Peyer's patch (tissue), 4 donors: ENCODE measurements at places on chromosomes 11 and 22. TPM values are rescaled to one million over a fixed set of nuclear protein-coding genes. Genes with fewer than 3 reads are reported as not detected.

The SLC22A6 gene
- not detected for total RNA-seq

GRCh38 chr11:102306048-102306597, 11.2 kb upstream of the BIRC3 start:
- peak; percentile 52 for DNase-seq
- H3K27me3 ChIP-seq: no peaks in the 10 kb centered on the region
- no peaks in the 10 kb centered on the region for H3K36me3 ChIP-seq
- peak overlapping the region; percentile 23 for H3K4me3 ChIP-seq

GRCh38 chr11:35747668-35748067, 85.1 kb downstream of the TRIM44 start:
- no peak overlapping the region for H3K4me3 ChIP-seq
- no peaks in the 10 kb centered on the region for H3K36me3 ChIP-seq
- no peak for DNase-seq
- H3K27me3 ChIP-seq: no peaks in the 10 kb centered on the region
- no peak overlapping the region for H3K27ac ChIP-seq
- H3K4me1 ChIP-seq: peaks cover 11% of the 10 kb centered on the region

The CACNA1I gene
- 1.5 TPM for total RNA-seq

DNA sequence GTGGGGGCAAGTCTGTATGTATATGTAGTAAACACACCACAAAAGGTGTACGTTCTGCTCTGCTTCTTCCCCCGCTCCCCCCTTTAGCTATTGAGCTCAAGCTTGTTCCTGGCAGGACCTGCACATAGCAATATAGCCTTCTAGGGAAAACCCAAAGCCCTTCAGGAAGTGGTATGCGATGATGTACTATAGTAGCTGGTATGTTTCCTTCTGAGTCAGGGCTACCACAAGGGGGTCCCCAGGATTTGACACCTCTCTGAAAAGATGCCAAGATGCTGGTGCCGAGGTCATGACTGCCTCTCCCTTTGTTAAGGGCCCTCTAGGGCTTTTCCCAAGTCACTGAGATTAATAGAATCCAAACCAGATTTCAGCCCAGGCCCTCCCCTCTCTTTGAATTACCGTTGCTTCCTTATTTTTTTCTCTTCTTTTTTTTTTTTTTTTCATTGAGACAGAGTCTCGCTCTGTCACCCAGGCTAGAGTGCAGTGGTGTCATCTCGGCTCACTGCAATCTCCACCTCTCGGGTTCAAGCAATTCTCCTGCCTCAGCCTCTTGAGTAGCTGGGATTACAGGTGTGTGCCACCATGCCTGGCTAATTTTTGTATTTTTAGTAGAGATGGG, 268.4 kb downstream of the ETS1 start:
- H3K27ac ChIP-seq: peak overlapping the region; percentile 12
- H3K27me3 ChIP-seq: no peaks in the 10 kb centered on the region
- peak; percentile 73 for DNase-seq
- H3K4me3 ChIP-seq: no peak overlapping the region
- H3K36me3 ChIP-seq: no peaks in the 10 kb centered on the region
- no peaks in the 10 kb centered on the region for H3K4me1 ChIP-seq

- no peaks in the 10 kb centered on the region for H3K36me3 ChIP-seq
- DNase-seq: no peak
- H3K4me1 ChIP-seq: no peaks in the 10 kb centered on the region
- H3K27me3 ChIP-seq: no peaks in the 10 kb centered on the region
- no peak overlapping the region for H3K4me3 ChIP-seq
- no peak overlapping the region for H3K27ac ChIP-seq
Measured at GRCh38 chr11:74677131-74677530, 54.1 kb downstream of the CHRDL2 start.

The IFITM10 gene
- 3.5 TPM for total RNA-seq

DNA sequence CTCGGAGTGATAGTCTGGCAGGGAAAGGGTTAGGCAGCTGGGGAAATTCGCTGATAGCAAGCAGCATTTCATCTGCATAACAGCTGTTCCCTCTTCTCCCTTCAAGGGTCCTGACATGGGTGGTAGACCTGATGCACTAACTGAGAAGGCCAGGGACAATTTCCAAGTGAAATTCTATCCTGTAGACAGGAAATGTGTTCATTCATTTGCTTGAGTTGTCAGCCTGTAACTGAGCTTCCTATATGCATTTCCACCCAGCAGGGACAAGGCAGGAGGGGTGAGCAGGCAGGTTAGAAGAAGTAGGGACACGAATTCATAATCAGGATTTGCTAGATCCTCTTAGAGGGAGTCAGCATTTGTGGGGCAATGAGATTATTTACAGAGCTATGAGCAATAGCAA, 154.3 kb upstream of the NCAM1 start:
- DNase-seq: no peak
- H3K27ac ChIP-seq: no peak overlapping the region
- H3K4me1 ChIP-seq: no peaks in the 10 kb centered on the region

DNA sequence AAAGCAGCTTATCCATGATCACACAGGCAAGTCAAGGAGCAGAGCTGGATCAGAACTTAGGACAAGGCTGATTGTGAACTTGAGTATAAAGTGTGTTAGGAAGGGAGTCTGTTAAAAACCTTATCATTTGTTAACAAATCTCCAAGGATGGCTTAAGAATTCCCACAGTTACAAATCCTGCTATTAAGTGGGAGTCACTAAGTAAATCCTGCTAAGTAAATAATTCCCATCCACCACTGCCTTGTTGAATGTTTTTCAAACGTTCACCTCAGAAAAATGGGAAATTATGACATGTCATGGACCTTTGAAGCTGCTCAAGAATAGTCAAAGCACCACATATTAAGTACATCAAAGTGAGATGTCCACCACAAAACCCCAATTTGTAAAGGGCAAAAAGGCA, 88.7 kb downstream of the FAM168A start:
- H3K36me3 ChIP-seq: no peaks in the 10 kb centered on the region
- H3K27me3 ChIP-seq: no peaks in the 10 kb centered on the region
- no peak overlapping the region for H3K4me3 ChIP-seq
- H3K27ac ChIP-seq: no peak overlapping the region
- DNase-seq: no peak

The MTA2 gene
- total RNA-seq: 59.5 TPM

DNA sequence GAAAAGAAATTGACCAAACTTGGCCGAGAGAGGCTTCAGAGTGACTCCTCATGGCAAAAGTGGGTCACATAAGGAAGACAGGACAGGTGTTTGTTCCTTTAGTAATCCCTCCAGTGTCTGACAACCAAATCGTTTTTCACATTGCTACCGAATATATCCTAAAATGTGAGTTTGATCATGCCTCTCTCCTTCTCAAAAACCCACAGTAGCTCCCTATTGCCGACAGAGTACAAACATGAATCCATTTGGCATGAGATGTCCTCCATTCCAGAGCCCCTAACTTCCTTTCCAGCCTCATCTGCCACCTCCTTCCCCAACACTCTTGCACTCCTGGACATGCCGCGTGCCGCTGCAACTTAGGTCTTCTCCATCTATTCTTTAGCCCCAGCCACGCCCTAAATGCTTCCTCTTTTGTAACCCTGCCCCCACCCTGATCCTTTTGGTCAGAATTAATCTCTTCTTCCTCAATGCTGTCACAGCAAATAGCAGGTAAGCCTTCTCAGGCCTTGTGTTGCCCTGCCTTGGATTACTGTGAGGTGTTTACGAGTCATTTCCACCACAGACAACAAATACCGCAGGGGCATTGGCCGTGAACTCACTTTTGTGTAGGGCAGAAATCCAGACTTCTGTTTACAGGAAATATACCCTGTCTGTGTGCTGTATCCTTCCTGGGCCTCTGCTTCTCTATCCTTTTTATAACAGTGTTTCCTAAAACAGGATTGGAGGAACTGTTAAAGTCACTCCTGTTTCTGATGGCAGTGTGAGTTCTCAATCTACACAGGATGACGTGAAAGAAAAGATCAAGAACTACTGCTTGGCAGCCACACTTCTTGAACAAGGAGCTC, 66.0 kb upstream of the FTH1 start:
- H3K27ac ChIP-seq: no peak overlapping the region
- no peak overlapping the region for H3K4me3 ChIP-seq
- H3K36me3 ChIP-seq: no peaks in the 10 kb centered on the region
- no peaks in the 10 kb centered on the region for H3K27me3 ChIP-seq
- no peak for DNase-seq
- no peaks in the 10 kb centered on the region for H3K4me1 ChIP-seq

DNA sequence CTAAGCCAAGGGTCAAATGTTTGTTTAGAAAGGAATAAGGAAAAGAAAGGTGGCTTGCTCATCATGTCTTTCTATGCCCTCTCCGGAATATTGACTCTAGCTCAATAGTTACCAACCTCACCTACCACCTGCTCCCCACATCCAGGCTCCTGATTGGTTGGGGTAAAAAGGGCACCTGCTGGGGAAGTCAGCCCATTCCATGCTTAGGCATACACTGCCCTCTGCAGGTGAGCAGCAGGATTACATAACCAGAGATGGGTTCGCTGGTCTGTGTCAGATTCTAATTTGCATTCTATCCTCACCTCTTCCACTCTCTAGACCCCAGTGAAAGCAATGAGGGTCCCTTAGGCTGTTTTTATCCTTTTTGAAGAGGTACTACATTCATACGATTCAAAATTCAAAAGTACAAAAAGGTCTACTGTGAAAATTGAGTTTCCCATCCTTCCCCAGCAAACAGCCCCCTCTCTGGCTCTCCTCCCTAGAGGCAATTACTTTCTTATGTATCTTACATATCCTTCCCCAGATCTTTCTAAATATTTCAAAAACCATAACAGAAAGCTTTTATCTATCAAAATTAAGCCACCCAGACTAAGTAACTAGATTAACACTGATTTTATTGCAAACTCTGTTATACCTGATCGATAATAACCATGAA, 98.0 kb upstream of the ASPHD2 start:
- H3K4me3 ChIP-seq: no peak overlapping the region
- DNase-seq: peak; percentile 81
- H3K36me3 ChIP-seq: no peaks in the 10 kb centered on the region
- H3K27me3 ChIP-seq: no peaks in the 10 kb centered on the region
- no peak overlapping the region for H3K27ac ChIP-seq
- H3K4me1 ChIP-seq: no peaks in the 10 kb centered on the region
